ENCODE measurements at places on chromosomes 1 and 21.

DNA sequence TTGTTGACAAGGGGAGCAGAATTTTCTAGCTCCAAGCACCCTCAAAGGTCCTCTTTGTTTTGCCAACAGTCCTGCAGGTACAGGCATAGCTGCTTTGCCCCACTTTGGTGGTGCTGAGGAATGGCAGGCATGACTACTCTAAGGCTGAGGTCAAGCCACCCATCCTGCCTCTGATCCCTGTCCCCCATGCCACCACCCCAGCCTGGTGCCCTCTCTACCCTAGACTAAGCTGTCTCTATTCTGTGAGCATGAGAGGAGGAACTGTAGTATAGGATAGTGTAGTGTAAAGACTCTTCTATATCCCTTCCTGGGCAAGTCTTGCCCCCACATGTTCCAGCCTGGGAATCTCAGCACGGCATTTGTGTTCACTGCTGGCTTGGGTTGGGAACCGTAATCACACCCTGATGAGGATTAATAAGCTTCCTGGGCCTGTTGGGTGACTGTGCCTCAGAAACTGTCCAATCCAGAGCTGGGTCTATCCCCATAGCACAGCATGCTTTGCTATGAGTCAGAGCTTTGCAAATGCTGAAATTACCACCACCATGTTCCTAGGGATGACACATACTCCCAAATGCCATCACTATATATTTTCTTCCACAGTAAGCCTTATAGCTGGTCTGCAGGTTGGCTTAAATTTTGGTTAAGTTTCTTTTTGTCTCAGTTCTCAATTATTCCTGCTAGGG is 105.7 kb upstream of the PPP2R5A start:
- DNase-seq, result no peak

DNA sequence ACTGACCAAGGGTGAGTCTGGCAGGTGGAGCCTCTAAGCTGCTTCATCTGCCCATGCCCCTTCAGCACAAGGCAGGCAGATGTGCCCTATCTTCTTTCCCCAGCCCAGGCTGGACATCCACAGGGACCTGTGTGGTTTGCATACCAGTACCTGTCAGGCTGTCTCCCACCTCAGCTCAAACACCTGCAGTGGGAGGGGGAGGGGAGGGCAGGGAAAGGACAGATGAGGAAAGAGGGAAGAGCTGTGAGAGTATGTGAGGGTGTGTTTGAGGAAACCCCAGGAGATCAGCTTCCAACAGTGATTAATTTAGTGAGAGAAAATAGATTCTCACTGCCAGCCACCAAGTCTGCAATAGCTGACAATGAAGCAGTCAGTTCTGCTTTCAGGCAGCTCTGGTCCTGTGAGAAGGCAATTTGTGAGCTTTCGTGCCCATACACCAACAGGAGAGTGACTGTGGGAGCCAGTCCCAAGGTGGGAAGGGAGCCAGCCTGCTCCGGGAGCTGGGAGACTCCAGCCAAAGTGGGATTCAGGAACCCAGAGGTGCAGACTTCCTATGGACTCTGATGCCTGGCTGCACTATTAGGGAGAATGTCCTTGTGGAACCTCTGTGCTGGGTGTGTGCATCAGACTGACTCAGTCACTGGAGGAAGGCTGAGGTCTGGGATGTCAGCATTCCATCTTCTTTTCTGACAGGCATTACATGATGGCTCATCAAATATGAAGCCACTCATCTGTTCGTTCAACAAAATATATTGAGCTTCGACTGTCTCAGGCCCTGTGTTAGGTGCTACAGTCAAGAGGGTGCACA is 59.7 kb downstream of the TNR start:
- DNase-seq, result no peak

DNA sequence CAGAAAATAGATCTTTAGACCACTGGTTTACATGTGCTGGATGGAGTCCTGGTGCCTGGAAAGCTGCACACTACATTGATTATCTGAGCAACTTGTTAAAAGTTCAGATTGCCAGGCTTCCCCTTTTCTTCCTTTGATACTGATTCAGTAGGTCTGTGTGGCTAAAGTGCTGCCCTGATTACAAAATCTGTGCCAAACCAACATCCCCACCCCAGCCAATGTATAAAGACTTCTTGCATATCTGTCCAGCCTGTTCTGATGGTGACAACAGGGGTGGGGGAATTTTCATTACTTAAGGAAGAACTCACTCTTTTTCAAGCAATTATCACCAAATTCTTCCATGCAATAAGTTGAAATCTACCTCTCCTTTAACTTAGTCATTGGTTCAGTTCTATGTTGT is 135.5 kb downstream of the TNFSF18 start:
- DNase-seq, result no peak

- DNase-seq, result no peak
Measured at GRCh38 chr1:185262151-185262550, 54.9 kb downstream of the IVNS1ABP start.

GRCh38 chr1:166999500-167000055 is 10.5 kb downstream of the MAEL start:
- DNase-seq, result peak; percentile 41

GRCh38 chr1:41666981-41667631 is 182.6 kb upstream of the EDN2 start:
- peak; percentile 60 for DNase-seq

DNA sequence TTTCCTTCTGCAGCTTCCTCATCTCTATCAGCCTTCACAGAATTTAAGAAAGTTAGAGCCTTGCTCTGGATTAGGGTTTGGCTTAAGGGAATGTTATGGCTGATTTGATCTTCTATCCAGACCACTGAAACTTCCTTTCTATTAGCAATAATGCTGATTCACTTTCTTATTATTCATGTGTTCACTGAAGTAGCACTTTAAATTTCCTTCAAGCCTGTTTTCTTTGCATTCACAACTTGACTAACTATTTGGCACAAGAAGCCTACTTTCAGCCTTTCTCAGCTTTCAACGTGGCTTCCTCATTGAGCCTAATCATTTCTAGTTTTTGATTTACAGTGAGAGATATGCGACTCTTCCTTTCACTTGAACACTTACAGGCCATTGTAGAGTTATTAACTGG is 528.5 kb downstream of the PLPP3 start:
- no peak for DNase-seq

DNA sequence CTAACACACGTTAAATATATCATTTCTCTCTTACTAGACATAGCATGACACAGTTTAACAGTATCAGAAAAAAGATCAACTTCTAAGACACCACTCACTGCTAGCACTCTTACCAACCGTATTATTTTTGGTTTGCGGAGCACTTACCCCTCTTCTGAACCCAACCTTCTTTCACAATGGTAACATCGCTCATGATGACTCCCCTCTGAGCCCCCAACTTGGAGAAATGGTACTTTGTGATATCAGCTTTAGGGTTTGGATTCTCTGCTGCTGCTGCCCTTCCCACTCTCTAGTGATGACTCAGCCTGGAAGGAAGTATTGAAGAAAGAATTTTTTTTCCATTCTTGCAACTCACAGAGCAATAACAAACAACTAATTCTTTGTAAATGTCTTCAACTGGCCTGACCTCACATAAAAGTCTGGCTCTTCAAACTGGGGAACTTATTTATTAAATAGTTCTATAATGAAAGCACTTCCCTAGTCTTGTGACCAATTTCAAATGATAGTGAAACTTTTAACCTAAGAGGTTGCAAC is 7.0 kb downstream of the AKT3 start:
- no peak for DNase-seq

DNA sequence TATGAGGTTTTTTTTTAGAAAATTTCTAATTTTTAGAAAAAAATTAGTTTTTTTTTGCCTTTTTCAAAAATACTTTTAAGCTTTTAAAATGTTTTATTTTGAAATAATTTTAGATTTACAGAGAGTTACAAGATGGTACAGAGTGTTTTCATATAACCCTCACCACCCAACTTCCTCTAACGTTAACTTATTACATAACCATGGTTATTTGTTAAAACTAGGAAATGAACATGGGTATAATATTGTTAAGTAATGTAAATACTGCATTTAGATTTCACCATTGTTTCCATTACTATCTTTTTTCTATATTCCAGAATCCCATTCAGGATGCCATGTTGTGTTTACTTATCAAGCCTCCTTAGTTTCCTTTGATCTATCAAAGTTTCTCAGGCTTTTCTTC is 45.2 kb upstream of the ST6GALNAC3 start:
- DNase-seq, result no peak

DNA sequence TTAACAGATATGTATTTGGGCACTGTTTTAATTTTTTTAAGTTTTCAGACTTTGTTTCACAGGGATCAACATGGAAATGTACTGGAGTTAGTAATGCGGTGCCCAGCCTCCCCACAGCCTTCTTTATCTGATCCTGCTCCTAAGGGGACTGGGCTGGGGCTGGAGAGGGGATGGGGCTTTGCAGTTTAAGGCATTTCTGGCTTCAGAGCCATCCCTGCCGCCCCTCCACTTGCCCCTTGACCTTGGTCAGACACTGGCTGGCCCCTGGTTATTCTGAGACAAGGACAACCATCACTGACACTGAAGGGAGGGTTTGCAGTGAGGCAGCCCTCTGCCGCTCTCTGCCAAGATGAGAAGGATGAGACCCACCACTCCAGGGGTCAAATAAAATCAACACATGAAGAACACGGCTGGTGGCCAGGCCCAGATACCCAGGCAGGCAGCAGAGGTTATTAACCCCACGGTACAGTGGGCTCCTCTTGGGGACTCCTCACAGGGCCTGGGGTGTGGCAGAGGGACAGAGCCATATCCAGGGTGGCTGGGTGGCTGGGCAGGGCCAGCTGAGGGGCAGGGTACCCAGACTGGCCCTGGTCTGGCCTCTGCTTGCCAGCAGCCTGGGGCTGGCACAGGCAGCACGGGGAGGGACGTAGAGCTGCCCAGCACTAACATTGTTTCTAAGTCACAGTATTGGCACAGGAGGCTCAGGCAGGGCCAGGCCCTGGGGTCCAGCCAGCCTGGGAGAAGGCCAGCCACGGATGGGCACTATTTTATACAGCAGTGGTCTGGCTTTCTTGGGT is 7.2 kb upstream of the UBE2U start:
- DNase-seq, result no peak

- DNase-seq, result no peak
Measured at GRCh38 chr1:172674831-172675613, 16.1 kb downstream of the FASLG start.

- no peak for DNase-seq
Measured at GRCh38 chr1:65177457-65177856, 29.5 kb downstream of the AK4 start.

DNA sequence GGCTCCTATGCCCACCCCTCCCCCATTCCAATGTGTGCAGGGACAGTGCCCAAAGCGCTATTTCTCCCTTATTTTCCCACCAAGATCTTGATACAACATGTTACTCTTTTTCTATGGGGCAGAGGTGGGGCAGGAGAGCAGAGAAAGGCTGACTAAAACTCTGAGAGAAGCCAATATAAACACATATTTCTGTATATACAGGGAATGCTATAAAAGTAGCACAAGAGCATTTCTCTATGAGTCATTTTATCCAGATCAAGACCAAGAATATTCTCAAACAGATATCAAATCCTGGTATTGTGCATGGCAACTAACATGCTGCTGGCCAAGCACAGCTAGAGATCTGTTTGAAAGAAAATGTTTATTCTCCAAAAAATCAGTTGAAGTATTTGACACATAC is 7.3 kb downstream of the WDR26 start:
- DNase-seq, result no peak

GRCh38 chr1:178649582-178650350 is 75.3 kb upstream of the RALGPS2 start:
- no peak for DNase-seq

DNA sequence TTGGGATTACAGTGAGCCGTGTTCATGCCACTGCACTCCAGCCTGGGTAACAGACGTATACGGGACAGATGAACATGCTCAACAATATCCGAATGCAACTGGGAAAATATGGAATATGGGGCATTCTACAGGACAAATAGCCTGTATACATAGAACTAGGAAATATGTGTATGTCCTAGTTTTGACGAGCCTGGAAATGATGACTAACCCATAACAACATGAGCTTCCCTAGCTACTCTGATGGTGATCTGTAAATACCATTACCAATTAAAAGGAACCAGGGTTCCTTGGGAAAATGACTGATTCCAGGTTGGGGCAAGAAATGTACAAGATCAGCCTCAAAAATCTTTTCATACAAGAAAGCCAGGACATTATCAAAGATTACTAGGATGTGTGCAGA is 42.8 kb upstream of the ARTN start:
- DNase-seq, result no peak

- no peak for DNase-seq
Measured at GRCh38 chr1:54475946-54476516, 69.8 kb upstream of the SSBP3 start.

DNA sequence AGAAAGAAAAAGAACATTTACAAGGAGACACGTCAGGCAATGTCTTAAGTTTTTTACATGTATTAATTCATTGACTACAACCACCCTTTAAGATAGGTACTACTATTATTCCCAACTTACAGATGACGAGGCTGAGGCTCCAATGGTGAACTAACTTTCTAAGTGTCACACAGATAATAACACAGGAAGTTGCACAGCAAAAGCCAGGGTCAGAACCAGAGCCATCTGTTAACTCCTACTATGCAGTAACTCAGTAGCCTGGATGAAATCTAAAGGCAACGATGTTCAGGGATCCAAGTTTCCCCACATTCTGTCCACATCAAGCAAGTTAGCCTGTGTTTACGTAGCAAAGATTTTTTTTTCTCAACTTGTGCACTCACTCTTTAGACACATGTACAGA is 371.7 kb downstream of the PTPRC start:
- no peak for DNase-seq

GRCh38 chr1:23403735-23404486 is 20.6 kb downstream of the TCEA3 start:
- peak; percentile 21 for DNase-seq

DNA sequence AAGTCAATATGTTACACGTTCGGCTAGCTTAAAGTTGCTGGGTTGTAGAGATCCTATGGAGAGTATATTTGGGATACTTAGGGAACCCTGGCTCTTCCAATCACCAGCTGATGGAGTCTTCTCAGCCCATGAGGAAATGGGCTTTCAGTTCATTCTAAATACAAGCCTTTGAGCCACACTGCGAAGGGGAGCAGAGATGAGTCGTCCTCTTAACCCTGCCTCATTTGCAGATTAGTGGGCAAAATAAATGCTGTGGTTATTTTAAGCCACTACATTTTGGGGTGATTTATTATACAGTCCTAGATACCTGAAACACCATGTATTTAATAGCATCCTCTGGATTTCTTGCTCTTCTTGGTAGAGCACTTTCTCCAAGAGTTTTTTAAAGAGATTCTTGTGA is 19.0 kb upstream of the VCAM1 start:
- DNase-seq, result no peak

DNA sequence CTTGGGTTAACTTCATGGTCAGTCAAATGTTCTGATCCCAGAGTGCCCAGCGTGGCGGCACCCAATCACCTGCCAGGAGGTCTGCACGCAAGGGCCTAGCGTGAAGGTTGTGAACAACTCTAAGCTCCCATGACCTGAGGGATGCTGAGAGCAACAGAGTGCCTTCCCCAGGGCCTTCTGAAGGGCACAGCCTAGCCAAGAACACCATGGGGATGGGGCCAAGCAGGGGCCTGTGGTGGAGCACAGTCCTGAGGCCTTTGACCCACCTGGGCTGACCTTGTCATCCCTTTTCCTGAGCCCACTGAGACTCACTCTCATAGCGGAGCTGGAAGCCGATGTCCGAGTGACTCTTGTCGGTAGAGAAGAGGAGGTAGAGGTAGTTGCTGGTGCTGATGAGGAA is 138.8 kb upstream of the HMGB4 start:
- no peak for DNase-seq

GRCh38 chr1:56132520-56132919 is 446.8 kb downstream of the PLPP3 start:
- no peak for DNase-seq

All from GM12864 (cell line).